Activated CD8-positive, alpha-beta memory T cell treated with anti-CD3 and anti-CD28 coated beads for 1 hour (primary cell): ENCODE measurements at places on chromosomes 3 and 15.

DNA sequence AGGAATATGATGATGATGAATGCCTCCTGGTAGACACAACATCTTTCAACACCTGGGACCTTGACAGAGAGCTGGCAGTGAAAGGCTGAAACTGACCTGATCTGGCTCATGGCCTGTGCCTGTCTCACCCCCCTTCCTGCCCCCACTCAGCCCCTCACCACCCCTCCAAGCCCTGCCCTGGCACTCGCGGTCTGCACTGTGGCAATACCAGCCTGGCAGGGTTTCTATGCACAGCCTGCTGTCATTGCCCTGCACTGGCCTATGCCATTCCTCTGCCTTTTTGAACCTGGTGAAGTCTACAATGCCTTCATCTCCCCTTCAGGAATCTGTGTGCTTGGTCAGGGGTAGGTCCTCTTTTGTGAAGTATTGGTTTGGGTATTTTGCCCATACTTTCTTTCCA lies 56.5 kb downstream of the ACAD9 start:
- DNase-seq = no peak

DNA sequence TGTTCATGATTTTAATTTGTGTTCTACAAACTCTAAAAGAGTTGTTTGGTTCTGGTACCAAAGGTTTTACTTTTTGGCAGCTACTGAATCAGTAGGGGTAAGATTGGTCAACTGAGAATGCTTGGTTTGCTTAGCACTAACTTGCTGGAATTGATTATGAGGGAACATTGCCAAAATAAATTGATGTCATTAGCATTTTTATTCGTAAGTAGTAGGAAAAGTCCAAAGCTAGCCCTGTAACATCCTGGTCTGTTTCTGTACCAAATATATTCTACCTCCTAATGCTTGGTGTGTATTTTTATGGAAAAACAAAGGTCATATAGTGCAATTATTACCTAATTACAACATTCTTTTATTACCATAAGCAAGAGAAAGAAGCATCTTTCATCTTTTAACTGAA lies 35.9 kb upstream of the KPNA4 start:
- DNase-seq = no peak

DNA sequence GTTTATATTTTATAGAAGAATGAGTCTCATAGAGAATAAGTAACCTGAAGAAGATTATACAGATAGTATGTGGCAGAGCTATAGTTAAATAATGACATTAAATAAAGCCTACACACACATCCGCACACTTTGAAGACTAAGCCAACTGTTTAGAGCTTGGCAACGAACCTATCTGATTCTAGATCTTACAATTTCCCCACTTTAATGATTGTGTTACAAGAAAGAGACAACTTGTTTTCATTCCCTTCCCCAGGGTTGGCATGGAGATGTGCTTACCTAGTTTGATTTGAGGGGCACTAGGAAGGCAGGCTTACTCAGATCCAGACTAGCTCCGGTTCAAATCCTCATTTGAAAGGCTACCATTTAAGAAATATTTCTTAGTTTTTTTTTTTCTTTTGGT lies 61.9 kb upstream of the CBLB start:
- DNase-seq = no peak

DNA sequence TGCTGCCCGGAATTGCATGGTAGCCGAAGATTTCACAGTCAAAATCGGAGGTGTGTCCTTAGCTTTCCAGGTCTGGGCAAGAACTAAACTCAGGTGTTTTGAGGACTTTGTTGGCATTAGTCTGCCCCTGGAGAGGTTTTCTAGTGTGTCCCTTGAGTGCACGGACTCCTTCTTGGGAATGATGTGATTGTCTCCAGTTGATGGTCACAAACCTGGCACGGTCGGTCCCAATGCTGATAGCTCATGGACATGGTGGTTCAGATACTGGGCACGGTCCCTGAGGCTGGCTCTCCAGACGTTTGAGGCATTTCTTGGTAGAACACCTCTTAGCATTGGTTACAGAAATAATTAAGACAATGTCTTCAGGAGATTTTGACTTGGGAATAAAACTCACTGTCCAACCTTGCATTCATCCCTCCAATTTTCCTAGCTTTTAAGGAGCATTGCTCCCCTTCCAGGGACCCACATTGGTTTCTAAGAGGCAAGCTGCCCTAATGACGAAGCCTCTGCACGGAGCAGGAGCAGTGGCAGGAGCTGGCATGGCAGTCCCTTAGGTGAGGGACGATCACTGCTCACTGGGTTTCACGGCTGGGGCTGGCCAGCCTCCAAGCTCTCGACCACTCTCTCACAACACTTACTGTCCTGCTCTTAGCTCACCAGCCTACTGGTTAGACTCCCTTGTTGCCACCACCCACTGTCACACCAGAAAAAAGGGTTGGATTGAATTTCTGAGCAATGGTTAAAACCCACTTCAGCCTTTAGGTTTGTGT lies 68.1 kb downstream of the PGPEP1L start:
- no peak for DNase-seq

- DNase-seq = no peak
These were observed 8.7 kb upstream of the LRTM1 start for GRCh38 chr3:54936561-54936960.

GRCh38 chr3:177594096-177594495 lies 396.8 kb upstream of the TBL1XR1 start:
- DNase-seq = no peak

DNA sequence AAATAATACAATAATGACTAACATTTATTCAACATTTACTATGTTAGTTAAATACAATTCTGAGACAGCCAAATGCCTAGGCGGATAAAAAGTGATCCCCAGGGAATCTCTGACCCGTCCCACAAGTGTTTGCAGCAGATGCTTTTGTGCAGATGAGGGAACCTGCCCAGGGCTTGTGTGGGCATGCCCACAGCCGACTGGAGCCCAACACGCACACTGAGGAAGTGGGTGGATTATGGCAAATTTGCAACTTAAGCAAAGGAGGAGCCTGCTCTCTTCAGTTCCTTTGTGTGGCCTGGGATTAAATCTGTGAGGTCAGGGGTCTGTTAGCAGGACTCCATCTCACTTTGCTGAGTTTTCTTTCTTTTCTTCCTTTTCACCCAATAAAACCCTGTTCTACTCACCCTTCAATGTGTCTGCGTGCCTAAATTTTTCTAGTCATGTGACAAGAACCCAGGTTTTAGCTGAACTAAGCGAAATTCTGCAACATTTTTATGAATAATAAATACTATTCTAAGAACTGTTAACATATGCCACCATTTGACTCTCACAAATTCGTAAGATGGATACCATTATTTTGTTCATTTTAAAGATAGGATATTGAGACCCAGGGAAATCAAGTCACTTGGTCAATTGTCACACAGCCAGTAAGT lies 13.9 kb upstream of the RTP1 start:
- DNase-seq = no peak

DNA sequence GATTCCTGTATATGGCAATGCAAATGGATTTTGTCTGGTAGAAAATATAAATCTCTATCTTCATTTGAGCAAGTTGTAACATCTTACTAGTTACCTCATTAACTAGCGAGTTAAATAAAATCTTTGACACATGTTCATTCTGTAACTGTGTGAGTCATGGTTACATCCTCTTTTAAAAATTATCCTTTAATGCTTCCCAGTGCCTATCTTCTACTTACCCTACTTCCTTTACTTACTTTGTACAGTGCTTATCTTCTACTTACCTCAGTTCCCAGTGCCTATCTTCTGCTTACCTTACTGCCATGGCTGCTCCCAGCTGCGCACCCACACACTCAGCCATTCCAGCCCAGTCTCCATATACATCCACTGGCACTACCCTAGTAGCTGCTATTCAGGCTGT lies 71.9 kb upstream of the GOLGA8B start:
- no peak for DNase-seq

GRCh38 chr3:144756704-144757440 lies 785.2 kb downstream of the DIPK2A start:
- no peak for DNase-seq

DNA sequence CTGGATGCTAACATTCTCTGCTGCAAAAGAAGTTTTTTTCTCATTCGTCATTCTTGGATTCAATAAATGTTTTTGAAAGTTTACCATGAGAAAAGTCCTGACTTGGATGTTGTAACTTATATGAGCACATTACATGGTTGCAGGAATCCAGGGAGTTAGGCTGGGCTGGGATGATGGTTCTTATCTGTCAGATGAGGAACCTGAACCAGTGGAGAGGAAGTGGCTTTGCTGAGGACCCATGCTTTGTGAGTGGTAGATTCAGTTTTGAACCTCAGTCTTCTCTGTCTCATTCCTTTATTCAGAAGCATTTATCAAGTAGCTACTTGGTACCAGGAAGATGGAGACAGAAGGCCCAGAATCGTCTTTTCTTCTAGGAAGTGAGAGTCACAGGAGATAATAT lies 3.7 kb upstream of the GASK1A start:
- no peak for DNase-seq

- no peak for DNase-seq
These were observed 33.0 kb downstream of the NME9 start for GRCh38 chr3:138296639-138297038.

GRCh38 chr3:23662079-23662617 lies 143.6 kb upstream of the UBE2E1 start:
- DNase-seq = no peak

DNA sequence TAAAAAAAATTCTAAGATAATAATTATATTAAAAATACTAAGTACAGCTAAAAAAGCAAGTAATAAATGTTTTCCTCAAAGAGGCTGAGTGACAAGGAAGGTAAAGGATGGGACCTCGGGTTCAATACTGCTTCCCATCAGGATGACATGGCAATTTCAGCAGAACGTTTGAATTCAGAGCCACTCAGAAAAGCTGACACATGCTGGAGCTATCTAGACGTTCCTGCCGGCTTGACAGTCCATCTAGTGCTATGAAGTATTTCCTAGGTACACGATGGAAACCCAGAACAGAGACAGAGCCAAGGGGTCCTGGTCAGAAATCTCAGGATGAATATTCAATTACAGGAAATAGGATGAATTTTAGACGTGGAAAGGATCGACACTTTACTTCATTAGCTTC lies 361.8 kb downstream of the FGF12 start:
- no peak for DNase-seq

DNA sequence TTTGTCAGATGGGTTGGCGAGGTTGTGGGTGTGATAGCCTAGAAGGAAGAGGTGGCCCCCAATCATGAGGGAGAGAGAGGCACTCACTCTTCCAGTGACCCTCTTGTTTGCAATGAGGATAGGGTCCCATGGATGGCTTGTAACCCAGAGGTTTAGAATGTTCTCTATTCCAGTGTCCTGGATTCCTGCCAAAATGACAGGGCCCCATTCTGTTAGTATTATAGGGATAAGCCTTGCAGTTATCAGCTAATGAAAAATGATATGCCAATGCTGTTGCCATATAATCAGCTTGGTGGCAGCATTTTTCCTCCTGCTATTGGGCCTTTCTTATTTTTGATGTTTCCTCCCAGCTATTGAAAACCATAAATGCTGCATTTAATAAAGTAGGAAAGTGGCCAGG lies 23.3 kb upstream of the SENP7 start:
- no peak for DNase-seq

GRCh38 chr15:79922512-79923078 lies 25.8 kb upstream of the MTHFS start:
- DNase-seq = no peak

GRCh38 chr3:152287898-152288576 lies 19.3 kb downstream of the MBNL1 start:
- no peak for DNase-seq

DNA sequence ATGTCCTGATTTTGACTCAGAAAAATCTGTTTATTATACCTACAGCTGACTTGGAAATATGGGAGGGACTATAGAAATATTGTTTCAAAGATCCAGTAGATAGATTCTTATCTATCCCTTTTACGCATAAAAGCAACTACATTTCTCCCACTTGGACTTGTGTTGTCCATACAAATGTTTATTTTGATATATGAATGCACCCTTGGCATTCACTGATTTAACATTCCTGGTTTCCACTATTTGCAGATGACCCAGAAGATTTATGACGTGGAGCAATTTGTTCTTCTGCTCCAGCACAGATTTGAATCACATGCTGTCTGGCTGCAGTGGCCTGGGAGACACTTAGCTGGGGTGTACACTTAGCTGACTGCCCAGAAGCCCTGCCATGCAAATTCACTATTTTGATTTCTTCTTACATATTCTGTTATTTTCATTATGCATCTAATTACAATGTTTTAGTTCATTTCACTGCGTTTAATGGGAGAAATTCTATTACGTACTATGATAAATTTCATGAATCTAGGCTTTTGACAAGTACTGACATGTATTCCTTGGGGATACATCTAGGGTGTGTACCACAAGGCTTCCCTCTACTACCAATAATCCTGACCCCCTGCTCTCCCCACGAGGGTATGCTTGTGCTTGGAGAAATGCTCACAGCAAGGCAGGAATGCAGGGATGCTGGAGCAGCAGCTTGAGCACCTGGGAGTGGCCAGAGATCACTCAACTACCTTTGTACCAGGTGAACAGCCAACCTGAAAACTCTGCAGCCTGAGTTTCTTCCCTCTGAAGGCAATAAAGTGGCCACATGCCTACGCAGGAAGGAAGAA lies 223.6 kb upstream of the TBL1XR1 start:
- no peak for DNase-seq

GRCh38 chr3:10981961-10982360 lies 10.6 kb upstream of the SLC6A1 start:
- DNase-seq = no peak

DNA sequence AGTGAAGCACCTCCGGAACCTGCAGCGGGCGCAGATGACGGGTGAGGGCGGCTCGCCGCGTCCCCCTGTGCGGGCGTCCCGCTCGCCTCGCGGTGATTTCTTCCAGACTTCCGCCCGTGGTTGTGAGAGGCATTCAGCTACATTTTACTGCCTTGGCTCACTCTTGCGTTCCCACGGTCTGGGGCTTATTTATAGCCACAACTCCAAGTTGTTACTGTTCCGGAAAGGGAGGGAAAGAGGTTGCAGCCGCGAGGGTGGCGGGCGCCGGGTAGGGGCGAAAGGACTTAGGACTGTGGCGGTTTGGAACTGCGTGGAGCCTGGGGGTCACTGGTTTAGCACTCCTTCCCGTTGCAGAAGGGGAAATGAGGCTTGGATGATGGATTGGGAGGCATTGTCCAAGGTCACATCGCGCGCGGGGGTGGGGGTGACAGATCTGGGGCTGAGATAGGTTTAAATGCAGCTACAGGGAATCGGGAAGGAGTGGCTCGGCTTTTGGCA lies 1.1 kb downstream of the HES1 start:
- DNase-seq = no peak

DNA sequence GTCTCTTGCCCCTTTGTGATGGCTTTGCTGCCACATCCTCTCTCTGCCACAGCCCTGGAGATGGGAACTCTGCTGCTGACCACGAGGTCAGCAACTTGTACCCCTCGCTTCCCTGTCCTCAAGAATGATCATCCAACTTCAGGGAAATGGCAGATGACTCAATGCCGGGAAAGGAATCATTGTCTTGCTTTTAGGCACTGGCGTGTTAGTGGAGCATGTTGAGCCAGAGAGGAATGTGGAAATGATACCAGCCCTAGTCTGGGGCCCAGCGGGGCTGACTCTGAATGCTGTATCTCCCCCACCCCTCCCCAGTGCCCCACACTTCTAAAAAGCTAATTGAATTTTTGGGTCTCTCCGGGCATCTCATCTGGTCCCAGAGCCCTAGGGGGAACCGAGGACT lies 184.9 kb upstream of the BHLHE40 start:
- no peak for DNase-seq

- DNase-seq = no peak
These were observed at the start of gene SLC24A5 for GRCh38 chr15:48120745-48121144. SLC24A5 (plus strand) TSS chr15:48120990; CDS start chr15:48121045, 55 bp downstream.
